Calu3 (cell line): ENCODE measurements at places on chromosomes 4 and X.

- DNase-seq: no peak
These were observed 90.0 kb downstream of the IGSF1 start for GRCh38 chrX:131199091-131199490.

GRCh38 chr4:18480928-18481327, 459.4 kb upstream of the LCORL start:
- no peak for DNase-seq

DNA sequence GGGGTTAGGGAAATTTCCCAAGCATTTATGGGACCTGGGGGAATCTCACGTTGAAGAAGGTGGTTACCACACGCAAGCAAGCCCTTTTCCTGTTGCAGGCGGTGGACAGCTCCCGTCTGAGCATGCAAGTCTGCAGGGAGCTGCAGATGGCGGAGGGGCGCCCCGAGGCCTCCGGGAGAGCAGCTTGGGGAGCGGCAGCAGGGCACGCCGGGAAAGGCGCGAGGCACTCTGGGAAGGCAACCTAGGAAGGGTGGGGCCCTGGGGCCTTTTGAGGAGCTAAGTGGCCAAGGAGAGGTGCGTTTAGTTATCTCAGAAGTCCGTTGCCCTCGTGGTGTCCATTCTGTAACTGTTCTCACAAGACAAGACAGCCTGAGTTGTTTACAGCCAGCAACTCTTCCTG, 57.0 kb upstream of the SLC25A4 start:
- DNase-seq: no peak

- no peak for DNase-seq
These were observed 382.5 kb upstream of the TENM3 start for GRCh38 chr4:181860668-181861067.
